ENCODE measurements at places on chromosomes 5 and 9.

DNA sequence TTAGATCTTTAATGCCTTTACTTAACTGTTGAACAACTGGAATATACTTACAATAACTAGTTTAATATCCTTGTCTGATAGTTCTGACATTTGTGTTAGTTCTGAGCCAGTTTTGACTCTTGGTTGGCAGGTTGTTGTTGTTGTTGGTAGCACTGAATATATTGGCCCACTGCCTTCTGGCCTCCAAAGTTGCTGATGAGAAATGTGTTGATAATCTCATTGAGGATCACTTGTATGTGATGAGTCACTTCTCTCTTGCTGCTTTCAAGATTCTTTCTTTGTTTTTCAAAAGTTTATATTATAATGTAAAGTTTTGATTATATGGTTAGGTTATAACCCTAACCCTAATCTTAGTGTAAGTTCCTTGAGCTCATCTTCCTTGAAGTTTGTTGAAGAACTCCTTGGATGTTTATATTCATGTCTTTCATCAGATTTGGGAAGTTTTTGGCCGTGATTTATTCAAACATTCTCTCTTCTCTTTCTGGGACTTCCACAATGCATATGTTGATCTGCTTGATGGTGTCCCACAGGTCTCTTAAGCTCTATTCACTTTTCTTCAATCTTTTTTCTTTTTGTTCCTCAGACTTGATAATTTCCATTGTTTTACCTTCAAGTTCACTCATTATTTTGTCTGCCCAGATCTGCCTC lies 149.7 kb downstream of the FGF18 start:
- DNase-seq = no peak

DNA sequence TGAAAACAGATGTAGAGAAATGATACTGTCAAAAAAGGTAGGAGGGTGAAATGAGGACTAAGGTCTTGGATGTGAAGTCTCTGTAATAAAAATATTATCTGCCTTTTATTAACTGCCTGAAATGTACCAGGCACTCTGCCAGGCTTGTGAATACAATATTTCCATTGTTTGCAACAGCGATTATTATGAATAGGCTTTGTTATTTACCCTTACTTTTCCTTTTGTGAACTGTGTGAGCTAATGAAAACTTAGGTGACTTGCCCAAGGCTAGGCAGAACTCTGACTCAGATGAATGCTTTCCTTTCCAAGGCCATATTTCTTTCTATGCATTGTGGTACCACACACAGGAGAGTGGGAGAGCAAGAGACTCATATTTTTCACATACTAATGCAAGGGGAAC lies 204.1 kb downstream of the CDH12 start:
- DNase-seq = no peak

DNA sequence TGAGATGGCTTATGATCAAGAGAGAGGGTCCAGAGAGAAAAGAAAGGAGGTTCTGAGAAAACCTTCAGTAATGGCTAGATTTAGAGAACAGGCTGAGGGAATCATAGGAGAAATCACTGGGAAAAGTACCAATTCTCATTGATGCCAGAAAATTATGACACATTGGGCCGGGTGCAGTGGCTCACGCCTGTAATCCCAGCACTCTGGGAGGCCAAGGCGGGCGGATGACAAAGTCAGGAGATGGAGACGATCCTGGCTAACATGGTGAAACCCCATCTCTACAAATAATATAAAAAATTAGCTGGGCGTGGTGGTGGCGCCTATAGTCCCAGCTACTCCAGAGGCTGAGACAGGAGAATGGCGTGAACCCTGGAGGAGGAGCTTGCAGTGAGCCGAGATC lies 29.5 kb upstream of the PLIN2 start:
- no peak for DNase-seq

DNA sequence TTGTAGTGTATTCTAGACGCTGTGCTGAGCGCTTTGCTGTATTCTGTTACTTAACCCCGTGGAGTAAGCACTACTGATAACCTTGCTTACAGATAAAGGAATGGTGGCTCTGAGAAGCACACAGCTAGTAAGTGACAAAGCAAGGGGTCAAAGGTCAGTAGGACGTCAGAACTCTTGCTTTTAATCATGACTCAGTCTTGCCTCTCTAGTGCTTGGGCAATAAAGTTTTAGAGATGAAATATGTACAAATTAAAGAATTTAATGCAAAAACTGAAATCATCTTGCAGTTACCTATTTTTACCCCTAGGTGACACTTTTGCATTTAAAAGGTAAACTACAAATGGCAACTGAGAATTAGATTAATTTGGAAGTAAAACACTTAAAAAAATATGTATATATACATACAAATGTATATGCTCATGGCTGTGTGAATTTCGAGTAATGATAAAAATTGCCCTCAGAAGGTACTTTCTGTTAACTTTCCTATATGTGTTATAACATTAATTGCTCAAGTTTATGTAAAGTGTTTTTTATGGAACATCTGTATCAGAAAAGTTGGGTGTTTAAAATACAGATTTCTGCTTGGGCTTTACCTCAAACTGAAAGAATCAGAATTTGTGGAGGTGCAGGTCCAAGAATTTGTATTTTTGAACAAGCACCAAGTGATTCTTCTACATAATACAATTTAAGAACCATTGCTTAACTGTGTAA lies 175.1 kb upstream of the DAB2 start:
- no peak for DNase-seq

- DNase-seq = no peak
Measured at GRCh38 chr5:116696366-116696765, 121.7 kb upstream of the SEMA6A start.

GRCh38 chr9:113913426-113914195 lies 37.5 kb downstream of the ZNF618 start:
- no peak for DNase-seq

DNA sequence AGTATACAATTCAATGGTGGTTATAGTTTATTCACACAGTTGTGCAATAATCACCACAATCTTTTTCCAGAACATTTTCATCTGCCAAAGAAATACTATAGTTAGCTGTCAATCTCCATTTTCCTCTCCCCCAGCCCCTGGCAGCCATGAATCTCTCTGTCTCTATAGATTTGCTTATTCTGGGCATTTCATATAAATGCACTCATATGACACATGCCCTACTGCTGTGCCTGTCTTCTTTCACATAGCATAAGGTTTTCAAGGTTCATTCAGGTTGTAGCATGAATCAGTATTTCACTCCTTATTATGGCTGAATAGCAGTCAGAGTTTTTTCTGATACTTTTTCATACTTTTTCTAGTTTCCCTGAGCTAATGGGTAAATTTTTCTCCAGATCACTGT lies 127.6 kb downstream of the HSPA4 start:
- DNase-seq = no peak

DNA sequence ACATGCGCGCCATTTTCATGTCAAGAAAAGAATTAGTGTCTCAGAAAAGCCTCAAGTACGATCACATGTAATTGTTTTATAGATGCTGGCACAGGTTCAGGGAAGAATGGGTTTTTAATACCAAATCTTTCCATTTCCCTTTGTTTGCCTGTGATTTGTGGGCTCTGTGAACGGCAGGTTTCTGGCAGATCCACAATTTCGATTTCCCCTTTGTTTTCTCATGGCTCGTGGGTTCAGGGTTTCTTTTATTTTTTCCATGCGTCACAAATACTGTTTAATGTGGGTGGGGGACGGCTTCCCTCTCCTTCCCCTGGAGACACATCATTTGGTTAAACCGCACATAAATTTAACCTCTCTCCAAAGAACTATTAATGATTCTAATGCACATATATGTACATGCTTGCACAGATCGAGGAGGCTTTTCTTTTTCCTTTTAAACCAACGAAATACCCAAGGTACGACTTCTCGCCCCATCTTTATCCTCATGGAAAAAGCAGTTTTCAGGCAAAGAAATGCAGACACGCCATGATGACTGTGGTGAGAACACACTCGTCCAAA lies 195.9 kb downstream of the SLIT3 start:
- DNase-seq = peak; percentile 57

- DNase-seq = no peak
Measured at GRCh38 chr5:151414536-151414935, 32.9 kb upstream of the SLC36A1 start.

DNA sequence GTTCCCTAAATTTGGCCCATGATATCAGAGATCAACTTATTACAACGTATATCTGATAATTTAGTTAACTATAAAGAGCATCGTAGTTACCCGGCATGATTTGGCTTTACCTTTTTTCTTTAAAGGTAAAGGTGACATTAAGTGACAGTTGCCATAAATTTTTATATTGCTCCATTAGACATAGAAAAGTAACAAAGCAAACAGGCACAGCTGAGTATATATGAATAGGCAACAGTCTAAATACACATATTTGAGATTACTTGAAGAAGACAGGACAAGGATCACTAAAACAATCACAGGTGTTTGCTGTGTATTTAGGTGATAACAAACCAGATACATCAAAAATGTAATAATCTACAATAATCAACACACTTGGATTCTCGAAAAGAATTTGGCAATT lies 34.8 kb downstream of the RFX3 start:
- no peak for DNase-seq

- no peak for DNase-seq
Measured at GRCh38 chr9:119368179-119368578, 1.1 kb downstream of the BRINP1 start.

- DNase-seq = no peak
Measured at GRCh38 chr5:12322042-12322441, 417.8 kb upstream of the CTNND2 start.

DNA sequence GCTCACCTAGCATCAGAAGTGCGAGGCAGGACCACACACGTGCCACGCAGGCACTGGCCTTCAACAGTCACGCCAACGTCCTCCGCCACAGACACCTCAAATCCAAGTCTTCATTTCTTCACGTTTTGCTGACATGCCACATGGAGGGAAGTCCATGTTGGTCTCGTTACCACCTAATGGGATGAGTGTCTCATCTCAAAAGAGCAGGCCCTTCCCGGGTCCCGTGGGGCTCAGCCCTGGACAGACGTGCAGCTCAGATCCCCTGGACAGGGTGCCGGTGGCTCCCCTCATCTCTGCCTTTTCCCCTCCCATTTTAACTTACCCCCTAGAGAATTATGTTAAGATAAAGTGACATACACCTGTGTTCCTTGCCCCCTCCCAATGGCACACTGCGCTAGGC lies 76.8 kb downstream of the MRPL36 start:
- no peak for DNase-seq

DNA sequence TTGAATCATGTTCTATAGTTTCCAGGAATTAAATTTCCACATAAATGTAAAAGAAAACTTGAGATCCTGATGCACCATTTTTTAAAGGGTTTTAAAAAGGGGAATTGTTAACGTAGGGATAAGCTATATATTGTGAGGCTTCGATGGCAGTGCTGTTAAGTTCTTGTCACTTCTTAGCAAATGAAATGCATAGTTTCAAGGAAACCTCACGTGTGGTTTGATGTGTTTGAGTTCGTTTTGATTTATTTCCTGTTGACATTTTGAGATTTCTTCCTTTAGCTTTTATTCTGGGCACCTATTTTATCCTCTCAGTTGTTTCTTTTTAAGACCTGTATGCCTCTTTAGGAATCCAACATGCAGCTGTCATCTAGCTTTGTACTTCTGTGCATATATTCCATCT lies 301.0 kb downstream of the DOCK8 start:
- no peak for DNase-seq

DNA sequence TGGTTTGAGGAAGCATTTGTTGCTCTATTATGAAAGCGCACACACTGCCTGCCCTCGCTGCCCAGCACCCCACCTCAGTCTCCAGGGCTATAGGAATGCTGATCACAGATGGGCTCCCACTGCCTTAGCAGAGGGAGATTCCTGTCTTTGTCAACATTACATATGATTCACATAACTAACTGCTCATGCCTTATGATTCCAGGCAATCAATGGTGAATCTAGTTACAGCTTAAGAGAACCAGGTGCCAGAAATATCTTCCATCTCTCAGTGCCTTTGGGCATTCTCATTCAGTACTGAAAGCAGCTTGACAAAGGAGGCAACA lies 458.9 kb upstream of the C9orf72 start:
- DNase-seq = peak; percentile 36

- DNase-seq = no peak
Measured at GRCh38 chr5:72601861-72602260, 94.7 kb upstream of the ZNF366 start.

GRCh38 chr9:110179734-110180133 lies 28.2 kb downstream of the C9orf152 start:
- peak; percentile 74 for DNase-seq

- DNase-seq = no peak
Measured at GRCh38 chr9:84975926-84976325, 306.4 kb downstream of the NTRK2 start.

DNA sequence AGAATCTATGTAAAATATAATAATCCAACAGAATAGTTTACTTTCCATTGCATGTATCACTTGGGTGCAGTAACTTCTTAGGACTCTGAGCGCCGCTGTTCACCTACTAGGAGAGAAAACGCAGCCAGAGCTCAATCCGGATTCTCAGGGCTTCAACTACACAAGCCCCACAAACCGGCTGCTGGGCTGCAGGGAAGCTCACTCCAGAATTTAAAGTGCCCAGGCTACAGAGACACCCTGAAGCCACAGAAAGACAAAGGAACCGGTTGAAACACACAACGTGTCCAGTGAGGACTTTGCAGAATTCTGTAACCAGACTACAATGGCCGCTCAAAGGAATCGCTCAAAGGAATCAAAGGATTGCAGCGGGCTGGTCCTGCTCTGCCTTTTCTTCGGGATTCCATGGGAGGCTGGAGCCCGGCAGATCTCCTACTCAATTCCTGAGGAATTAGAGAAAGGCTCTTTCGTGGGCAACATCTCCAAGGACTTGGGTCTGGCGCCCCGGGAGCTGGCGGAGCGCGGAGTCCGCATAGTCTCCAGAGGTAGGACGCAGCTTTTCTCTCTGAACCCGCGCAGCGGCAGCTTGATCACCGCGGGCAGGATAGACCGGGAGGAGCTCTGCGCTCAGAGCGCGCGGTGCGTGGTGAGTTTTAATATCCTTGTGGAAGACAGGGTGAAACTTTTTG lies at the start of gene PCDHGA10:
TSS of gene PCDHGA10 (plus strand) at position 134 of the 686 bp plus-strand sequence. CDS start at position 323, 189 bp downstream.
- no peak for DNase-seq

GRCh38 chr9:80004714-80005113 lies 432.9 kb downstream of the TLE4 start:
- no peak for DNase-seq

DNA sequence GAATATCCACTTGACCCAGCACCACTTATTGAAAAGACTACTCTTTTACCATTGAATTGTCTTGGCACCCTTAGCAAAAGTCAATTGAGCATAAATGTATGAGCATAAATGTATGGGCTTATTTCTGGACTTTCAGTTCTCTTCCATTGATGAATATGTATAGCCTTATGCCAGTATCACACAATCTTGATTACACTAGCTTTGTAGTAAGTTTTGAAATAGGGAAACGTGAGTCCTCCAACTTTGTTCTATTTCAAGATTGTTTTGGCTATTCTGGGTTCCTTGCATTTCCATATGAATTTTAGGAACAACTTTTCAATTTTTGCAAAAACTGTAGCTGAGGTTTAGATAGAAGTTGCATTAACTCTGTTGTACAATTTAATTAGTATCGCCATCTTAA lies 601.0 kb downstream of the TLE1 start:
- no peak for DNase-seq

GRCh38 chr5:153483482-153483881 lies 7.0 kb upstream of the GRIA1 start:
- DNase-seq = no peak

- no peak for DNase-seq
Measured at GRCh38 chr9:30172206-30172605, 2212.2 kb upstream of the ACO1 start.
